HEK293T (cell line): ENCODE measurements at places on chromosomes 3 and 15.

DNA sequence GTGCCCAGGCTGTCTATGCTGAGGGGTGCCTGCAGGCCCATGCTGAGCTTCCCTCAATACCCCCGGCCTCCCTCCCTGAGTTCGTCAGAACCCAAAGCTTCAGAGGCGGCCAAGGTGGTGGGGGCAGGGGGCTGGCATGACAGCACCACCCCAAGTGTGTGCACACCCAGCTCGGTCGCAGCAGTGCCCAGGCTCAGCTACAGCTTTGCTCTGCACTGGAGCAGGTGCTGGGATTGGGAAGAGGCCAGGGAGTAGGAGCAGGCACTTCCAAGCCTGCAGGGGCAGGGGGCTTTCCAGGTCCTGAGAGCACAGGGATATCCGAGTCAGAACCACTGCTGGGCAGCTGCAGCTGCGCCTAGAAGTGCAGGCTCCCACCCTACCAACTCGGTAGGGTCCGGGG, 283.9 kb downstream of the UBE2E2 start:
- no peak for DNase-seq

GRCh38 chr3:16147220-16147994, 27.1 kb upstream of the GALNT15 start:
- DNase-seq, result no peak

GRCh38 chr3:135128818-135129217, 333.8 kb downstream of the EPHB1 start:
- no peak for DNase-seq

DNA sequence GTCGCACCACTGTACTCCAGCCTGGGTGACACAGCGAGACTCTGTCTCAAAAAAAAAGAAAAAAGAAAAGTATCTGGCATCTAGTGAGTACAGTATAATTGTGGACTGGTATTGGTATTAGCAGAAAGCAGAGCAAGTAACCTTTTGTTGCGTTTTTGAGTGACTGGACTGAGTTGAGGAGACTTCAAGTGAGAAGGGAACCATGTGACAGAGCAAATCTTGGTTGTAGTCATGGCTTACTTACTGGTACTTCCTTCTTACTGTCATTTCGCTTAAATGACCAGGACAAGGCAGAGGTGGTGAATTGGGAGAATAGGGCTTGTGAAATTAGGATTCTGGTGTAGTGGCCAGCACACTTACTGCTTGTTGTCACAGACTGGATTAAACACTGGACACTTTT, 20.6 kb downstream of the RTF1 start:
- no peak for DNase-seq

DNA sequence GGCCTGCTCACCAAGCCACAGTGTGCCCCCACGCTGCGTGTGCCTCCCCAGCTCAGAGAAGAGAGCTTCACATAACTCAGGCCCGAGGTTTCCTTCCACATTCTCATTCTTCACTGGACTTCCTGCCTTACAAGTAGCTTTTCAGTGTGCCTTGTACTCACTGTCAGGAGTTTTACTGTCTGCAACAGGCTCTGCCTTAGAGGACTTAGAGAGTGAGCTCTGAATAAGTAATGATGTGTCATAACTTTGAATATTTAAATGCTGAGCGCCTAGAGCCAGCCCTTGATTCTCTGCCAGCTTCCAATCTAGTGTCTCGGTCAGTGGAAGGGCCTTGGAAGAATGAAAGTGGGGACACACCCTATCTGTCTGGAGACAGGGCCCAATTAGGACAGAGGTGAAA, 41.8 kb downstream of the ITGB5 start:
- DNase-seq, result no peak

DNA sequence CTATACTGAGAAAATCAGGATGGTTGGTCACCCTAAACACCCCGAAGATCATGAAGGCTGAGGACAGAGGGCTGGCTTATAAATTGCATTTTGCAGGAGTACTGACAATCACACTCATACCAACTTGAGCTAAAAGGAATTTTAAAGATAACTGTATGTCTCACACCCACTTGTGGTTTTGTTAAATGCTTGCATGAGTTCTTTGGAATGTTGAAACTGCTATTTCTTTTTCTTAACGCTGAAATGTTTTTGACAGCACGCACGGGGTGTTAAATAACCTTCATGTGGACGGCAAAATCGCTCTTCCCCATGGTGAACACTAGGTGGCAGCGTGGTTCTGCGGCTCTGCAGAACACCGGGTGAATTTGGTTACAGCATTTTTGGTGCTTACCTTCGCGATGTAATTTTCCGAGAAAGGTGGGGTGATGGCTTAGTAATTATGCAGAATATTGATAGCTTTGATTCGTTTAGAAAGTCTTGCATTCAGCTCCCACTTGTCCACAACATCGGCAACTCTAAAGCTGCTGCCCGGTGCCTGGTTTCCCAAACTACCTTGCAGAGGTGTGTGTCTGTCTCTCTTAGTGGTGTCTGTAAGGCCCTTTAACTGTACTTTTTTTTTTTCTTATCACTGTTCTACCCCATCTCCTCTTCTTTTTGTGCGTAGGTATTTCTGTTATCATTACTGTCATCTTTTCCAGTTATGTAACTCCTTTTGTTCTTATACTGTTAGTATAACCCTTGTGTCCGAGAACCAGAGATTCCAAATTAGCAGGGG, 51.7 kb downstream of the ARNT2 start:
- peak; percentile 79 for DNase-seq

- no peak for DNase-seq
Measured at GRCh38 chr15:29031502-29032228, 145.9 kb downstream of the APBA2 start.

GRCh38 chr3:150022381-150023238, 51.9 kb upstream of the PFN2 start:
- no peak for DNase-seq

DNA sequence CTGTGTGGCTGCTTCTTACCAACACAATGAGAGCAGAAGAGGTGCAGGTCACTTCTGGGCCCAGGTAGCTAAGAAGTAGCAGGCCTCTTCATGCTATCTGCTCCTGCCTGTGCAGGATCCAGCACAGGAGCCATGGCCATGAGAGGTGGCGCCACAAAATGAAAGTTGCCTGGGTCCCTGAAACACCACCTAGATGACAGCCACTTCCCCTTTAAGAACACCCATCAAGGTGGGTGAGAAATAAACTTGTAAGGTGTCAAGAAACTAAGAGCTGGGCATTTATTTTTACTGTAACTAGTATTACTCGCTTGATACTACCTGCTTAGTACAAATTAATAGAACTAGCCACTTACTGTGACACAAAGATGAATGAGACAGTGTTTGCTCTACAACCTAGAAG, 484.6 kb upstream of the TBL1XR1 start:
- no peak for DNase-seq

- DNase-seq, result no peak
Measured at GRCh38 chr3:17749281-17749680, 6.8 kb upstream of the TBC1D5 start.

DNA sequence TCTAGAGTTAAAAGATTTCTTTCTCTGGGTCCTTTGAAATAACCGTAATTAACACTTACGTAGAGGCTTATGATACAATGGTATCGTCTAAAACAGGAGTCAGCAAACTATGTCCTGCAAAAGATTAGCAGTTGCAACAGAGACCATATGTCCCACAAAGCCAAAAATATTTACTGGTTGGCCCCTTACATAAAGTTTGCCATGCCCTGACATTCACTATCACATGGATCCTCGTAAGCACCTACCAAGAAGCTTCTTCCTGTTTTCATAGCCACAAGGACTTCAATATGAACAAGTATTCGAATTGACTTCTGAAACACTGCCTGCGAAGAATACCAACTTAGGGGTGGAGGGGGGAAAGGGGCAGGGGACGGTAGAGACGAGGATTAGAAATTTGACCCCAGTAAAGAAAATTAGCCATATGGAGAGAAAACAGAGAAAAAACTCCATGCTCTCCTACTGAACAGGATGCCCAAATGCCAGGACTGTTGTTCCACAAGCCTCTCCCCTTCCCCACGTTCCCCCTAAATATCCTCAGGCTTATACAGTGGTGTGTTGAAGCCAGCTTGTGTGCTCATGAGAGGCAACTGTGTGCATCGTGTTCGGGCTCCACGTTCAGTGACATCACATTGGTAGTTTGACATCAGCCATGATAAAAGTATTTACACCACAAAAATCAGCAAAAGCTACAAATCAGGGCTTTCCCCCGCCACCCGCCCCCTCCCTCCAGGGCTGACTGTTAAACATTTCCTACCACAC, 144.1 kb upstream of the HES1 start:
- no peak for DNase-seq

DNA sequence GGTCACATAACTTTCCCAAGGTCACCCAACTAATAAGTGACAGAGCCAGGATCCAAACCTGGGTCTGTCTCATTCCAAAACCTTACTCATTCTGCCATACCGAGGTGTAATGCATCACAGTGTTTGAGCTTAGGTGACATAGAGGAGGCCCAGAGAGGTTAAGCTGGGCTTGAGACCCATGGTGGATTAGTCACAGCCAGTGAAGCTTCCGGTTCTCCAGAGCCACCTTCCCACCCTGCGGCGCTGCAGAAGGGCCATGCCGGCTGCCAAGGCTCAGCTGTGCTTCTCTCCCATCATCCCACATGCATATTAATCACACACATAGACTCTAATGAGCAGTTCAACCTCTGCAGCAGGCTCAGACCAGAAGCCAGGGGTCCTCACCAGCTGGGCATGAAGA, 42.2 kb downstream of the SPSB4 start:
- DNase-seq, result no peak

GRCh38 chr15:62306851-62307504, 141.9 kb upstream of the C2CD4B start:
- DNase-seq, result peak; percentile 69

- no peak for DNase-seq
Measured at GRCh38 chr3:55978953-55979352, 489.3 kb downstream of the ERC2 start.

DNA sequence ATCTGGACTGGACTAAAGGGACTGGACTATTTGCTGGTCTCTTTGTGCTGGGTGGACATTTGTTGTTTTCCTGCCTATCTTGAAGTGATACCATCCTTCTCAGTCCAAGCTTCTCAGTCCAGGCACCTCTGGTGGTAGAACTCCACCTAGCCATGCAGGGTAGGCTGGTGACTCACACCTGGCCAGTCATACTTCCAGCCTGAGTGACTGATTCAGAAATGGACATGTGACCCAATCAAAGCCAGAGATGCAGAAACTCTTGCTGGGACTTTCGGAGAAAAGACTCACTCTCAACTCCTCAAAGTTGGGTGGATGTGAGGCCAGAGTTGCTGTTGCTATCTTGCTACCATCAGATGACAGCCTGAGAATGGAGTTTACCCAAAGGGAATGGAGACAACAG, 5.6 kb upstream of the ASB14 start:
- no peak for DNase-seq

GRCh38 chr3:185176750-185177359, 24.0 kb upstream of the C3orf70 start:
- DNase-seq, result peak; percentile 40

DNA sequence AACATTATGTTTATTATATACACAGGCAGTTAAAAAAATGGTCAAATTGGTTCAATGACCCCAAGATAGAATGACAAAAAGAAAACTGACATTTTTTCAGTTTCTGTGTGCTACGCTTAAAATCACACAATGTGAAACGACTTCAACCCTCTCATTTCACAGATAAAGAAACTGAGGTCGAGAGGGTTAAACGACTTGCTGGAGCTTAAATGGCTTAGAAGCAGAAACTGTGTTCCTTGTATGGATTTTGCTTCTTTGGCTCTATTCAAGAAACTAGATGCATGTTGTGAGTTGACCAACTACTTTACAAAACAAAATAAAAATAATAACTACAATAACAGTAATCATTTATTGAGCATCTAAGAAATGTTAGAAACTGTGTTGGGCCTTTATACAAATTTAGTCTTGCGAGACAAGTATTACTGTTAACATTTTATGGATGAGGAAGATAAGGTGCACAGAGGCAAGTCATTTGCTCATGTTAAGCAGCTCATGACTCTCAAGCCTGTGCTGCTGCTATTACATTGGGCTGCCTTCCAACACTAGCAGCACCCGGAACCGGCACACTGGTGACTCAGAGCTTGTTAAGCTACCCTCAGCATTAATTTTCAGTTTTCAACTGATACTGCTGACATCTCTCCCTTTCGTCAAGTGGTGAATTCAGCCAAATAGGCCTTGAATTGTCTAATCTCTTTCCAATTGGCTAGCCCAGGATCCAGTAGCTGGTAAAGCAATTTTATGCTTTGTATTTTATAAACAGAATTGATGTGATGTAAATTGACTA, 487.6 kb downstream of the NAALADL2 start:
- DNase-seq, result no peak

GRCh38 chr3:134971306-134971705, 176.2 kb downstream of the EPHB1 start:
- DNase-seq, result no peak

DNA sequence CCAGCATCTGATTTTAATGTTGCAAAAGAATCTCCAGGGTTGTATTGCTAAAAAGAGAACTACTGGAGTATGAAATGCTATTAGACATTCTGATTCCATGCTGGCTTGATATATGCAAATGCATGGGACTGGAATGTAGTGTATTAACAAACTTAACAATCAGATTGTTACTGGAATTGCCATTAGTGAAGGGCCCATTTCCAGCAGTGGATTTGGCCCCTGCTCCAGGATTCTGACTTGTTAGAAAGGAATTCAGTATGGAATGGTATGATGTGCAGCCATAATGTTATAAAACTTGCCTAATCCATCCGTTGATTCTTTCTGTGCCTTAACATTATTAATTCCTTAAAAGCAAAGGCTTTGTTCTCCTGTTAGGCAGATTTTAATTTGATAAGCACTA, 7.9 kb downstream of the ARRDC4 start:
- DNase-seq, result no peak

DNA sequence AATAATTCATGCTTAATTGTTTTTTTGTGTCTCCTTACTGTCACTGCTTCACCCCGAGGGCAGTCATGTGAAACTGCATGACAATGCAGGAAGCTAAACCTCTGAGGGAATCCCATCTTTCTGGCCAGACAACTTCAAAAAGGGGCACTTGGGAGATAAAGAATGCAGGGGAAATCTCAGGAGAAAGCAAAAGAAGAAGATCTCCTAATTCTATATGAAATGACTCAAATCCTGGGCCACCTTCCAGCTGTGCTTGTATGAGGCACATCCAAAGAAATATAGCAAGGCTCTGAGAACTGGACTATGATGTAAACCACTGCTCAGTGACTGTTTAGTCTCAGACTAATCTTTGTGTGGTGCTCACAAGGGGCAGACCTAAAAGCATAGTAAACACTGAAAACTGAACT, 22.6 kb upstream of the UMPS start:
- no peak for DNase-seq

GRCh38 chr3:71006810-71007785, 576.4 kb downstream of the FOXP1 start:
- peak; percentile 19 for DNase-seq

- DNase-seq, result peak; percentile 27
Measured at GRCh38 chr3:114498539-114499370, 204.9 kb downstream of the TIGIT start.

DNA sequence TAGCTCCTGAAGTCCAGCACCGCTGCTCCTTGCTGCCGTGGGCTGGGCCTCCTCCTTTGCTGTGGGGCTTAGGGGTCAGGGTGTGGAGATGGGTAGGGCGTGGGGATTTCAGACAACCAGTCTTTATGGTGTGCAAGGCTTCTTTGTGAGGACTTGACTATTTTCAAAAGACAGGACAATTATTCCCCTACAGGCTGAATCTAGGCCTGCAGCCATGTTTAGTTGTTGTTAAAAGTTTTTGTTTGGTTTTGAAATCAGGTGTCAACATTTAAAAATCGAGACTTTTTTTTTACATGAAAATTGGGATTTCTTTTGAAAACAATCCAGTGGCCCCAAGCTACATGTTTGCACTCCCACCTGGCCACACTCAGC, 10.6 kb downstream of the RPL32 start:
- no peak for DNase-seq
